Muscle of leg (tissue), 16 donors: ENCODE measurements at places on chromosomes 7 and 10. TPM values are rescaled to one million over a fixed set of nuclear protein-coding genes. Genes with fewer than 3 reads are reported as not detected.

- H3K4me3 ChIP-seq = no peak within 1 kb of the TSS
- no peaks in the 10 kb centered on the region for H3K4me1 ChIP-seq
- peaks cover 2% of the 10 kb centered on the region for H3K27me3 ChIP-seq
- no peak for DNase-seq
These were observed at the start of gene SFTPA1 for GRCh38 chr10:79610601-79611191. TSS of gene SFTPA1 (plus strand) at chr10:79610939. CDS start at chr10:79611826, 887 bp downstream.

DNA sequence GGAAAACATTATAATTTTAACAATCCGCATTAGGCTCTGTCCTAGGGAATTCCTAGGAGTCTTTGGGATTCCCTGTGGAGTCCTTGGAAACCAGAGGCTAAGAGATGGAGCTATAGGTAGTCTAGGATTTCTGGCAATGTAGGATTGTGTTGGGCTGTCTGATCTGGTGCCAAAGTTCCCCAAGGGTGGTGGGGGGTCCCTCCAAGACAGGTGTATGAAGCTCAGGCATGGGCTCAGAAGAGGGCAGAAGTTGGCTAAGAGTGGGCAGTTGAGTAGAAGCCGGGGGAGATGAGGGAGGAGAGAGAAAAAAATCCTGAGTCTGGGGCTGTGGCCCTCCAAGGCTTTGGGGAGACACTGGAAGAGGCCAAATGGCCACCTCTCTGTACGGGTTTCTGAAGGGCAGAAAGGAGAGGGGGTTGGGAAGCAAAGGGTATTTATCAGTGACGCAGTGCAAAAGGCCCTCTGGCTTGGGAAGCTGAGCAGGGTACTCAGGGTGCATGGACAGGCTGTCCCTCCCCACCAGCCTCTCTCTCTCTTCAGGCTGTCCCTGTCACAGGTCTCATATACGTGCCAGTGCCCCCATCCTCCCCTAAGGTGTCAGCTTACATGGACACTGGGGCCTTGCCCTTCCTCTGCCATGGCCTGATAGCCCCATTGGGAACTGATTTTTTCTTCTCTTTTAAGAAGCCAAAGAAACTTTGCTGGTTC, 929 bp downstream of the HOXA6 start:
- peaks cover 72% of the 10 kb centered on the region for H3K4me1 ChIP-seq
- peaks cover 35% of the 10 kb centered on the region for H3K36me3 ChIP-seq

DNA sequence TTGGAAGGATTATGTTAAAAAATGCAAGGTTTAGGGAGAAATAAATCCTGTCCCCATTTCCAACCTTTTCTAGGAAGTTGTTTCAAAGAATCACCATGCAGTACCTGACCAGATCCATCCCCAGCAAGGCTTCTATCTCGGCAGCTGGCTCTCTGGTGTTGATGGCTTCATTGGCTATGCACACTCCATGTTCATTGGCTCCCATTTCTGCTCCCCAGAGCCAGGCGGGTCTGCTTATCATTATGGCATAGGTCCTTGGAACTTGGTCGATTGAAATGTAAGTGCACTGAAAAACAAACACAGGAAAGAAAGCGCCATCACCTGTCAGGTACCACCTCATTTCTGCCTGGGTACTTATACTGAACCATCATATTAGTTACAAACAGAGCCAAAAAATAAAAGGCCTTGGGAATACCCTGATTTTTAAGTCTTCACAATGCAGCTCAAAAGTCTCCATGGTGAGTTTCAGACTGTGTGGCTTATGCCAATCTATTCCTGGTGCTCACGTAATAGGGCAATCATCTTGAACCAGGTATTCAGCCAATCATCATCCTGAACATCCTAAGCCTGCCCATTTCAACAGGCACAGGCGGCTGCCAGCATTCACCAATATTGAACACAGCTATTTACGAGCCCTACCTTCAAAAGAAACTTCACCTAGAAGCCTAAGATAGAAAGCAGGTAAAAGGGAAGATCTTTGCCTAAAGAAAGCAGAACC, 34.4 kb downstream of the SCRN1 start:
- no peak for DNase-seq
- peaks cover 38% of the 10 kb centered on the region for H3K36me3 ChIP-seq
- no peak overlapping the region for H3K27ac ChIP-seq
- peaks cover 6% of the 10 kb centered on the region for H3K4me1 ChIP-seq

- H3K36me3 ChIP-seq = peaks cover 6% of the 10 kb centered on the region
- H3K27ac ChIP-seq = peak within 1 kb of the TSS; percentile 93
- peak within 1 kb of the TSS; percentile 74 for H3K4me3 ChIP-seq
- H3K27me3 ChIP-seq = no peaks in the 10 kb centered on the region
These were observed at the start of gene CCM2 for GRCh38 chr7:45000093-45001032. TSS of gene CCM2 (plus strand) at chr7:45000201. CDS start at chr7:45000334, 133 bp downstream.

The CFTR gene
- total RNA-seq = 0.04 TPM

DNA sequence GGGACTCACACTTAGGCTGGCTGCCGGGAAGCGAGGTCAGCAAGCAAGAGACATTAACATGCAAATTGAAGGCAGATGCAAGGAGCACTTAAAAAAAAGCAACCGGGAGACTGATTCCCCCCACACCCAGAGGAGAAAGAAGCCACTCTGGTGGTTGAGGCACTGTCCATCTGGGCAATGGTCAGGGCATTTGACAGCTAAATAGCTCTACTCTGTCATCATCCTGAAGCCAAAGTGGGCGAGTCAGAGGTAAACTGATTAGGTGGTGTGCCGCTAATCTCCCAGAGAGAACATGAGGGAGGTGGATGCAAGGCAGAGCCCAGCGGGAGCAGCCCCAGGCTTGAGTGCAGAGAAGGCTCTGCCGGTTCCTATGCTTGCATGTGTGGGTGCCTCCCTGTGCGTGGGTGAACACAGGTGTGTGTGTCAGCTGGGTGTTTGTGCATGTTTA, 100.6 kb downstream of the PLXNA4 start:
- peaks cover 13% of the 10 kb centered on the region for H3K27me3 ChIP-seq
- H3K4me3 ChIP-seq = no peak overlapping the region
- no peaks in the 10 kb centered on the region for H3K36me3 ChIP-seq
- no peak overlapping the region for H3K27ac ChIP-seq
- DNase-seq = no peak

DNA sequence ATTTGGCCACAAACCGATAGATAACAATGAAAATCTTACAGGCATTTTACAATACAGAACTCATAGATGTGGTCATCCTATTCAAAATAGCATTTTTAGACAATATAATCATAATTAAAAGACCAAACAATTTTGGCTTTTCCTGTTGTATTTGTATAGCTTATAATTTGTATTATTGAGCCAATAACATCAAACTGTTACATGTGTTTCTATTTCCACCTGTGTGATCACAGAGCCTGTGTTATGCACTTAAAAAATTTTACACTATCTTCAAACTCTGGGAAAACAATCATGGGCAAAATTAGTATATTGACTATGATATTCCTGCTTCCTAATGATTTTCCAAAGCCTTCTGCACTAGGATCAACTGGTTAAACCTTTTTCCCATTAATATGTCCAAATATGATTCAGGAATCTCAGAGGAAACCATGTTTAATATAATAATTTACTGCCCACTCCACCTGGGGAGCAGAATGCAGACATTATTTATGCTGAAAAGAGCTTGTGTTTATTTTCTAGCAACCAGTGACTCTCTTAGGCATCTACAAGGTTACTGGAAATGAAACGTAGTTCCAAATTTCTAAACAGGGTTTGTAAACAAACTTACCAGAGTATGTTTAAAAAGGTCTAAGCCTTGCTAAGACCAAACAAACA, 1.7 kb downstream of the RHOBTB1 start:
- H3K27me3 ChIP-seq = no peaks in the 10 kb centered on the region
- peak overlapping the region; percentile 98 for H3K27ac ChIP-seq
- peak; percentile 53 for DNase-seq
- peaks cover 8% of the 10 kb centered on the region for H3K36me3 ChIP-seq
- peaks cover 9% of the 10 kb centered on the region for H3K4me1 ChIP-seq
- peak overlapping the region; percentile 84 for H3K4me3 ChIP-seq

The FAM237B gene
- not detected for total RNA-seq

GRCh38 chr10:127889605-127890195, 3.0 kb downstream of the CLRN3 start:
- H3K27ac ChIP-seq = no peak overlapping the region
- H3K27me3 ChIP-seq = peaks cover 2% of the 10 kb centered on the region
- H3K4me3 ChIP-seq = no peak overlapping the region
- peaks cover 33% of the 10 kb centered on the region for H3K4me1 ChIP-seq

- peak; percentile 96 for DNase-seq
- peaks cover 13% of the 10 kb centered on the region for H3K4me1 ChIP-seq
- no peaks in the 10 kb centered on the region for H3K36me3 ChIP-seq
- peaks cover 63% of the 10 kb centered on the region for H3K27me3 ChIP-seq
These were observed at the start of gene BAMBI for GRCh38 chr10:28676968-28677887. TSS of gene BAMBI (plus strand) at chr10:28677521. CDS start at chr10:28677898, 377 bp downstream.

The MAGI2 gene
- 6.0 TPM for total RNA-seq

DNA sequence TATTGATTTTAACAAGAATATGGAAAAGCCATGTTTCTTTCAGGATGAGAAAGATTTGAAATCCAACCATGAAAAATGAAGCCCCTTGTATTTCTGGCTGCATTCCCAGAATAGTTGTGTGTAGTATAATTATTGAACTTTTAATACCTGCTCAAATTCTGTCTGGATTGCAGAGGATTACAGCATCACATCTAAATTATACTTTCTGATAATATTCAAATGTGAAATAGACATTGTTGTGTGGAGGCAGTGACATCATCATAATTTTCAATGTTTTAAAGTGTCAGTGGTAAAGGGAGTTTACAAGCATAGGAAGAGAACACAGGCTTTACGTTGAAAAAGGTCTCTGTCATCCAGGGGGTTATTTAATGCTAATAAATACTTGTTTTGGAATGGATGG, 93.4 kb downstream of the POLL start:
- DNase-seq = no peak
- H3K36me3 ChIP-seq = no peaks in the 10 kb centered on the region
- no peak overlapping the region for H3K27ac ChIP-seq
- H3K4me1 ChIP-seq = no peaks in the 10 kb centered on the region
- no peak overlapping the region for H3K4me3 ChIP-seq
- H3K27me3 ChIP-seq = no peaks in the 10 kb centered on the region

- no peak for DNase-seq
- no peaks in the 10 kb centered on the region for H3K27me3 ChIP-seq
- H3K4me3 ChIP-seq = no peak overlapping the region
These were observed 1147.3 kb downstream of the XPNPEP1 start for GRCh38 chr10:108775911-108776475.

- H3K27ac ChIP-seq = no peak overlapping the region
- H3K4me3 ChIP-seq = no peak overlapping the region
- H3K36me3 ChIP-seq = peaks cover 86% of the 10 kb centered on the region
- DNase-seq = no peak
- H3K4me1 ChIP-seq = no peaks in the 10 kb centered on the region
These were observed 126.6 kb downstream of the TRRAP start for GRCh38 chr7:99004781-99005500.

DNA sequence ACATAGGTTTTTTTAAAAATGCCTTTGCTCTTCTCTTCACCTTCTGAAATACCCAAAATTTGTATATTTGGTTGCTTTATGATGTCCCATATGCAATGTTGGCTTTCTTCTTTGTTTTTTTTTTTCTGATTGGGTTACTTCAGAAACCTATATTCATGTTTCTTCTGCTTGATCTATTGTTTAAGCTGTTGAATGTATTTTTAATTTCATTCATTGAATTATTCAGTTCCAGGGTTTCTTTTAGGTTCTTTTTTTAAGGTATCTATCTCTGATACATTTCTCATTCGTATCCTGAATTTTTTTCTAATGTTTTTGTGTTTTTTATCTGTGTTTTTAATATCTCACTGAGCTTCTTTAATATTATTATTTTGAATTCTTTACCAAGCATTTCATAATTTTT, 221.0 kb upstream of the MTPN start:
- H3K4me3 ChIP-seq = no peak overlapping the region
- H3K27me3 ChIP-seq = no peaks in the 10 kb centered on the region
- no peaks in the 10 kb centered on the region for H3K4me1 ChIP-seq

The CYP3A5 gene
- 0.93 TPM for total RNA-seq
